WTC11 (cell line): ENCODE measurements at places on chromosomes 11 and 22.

DNA sequence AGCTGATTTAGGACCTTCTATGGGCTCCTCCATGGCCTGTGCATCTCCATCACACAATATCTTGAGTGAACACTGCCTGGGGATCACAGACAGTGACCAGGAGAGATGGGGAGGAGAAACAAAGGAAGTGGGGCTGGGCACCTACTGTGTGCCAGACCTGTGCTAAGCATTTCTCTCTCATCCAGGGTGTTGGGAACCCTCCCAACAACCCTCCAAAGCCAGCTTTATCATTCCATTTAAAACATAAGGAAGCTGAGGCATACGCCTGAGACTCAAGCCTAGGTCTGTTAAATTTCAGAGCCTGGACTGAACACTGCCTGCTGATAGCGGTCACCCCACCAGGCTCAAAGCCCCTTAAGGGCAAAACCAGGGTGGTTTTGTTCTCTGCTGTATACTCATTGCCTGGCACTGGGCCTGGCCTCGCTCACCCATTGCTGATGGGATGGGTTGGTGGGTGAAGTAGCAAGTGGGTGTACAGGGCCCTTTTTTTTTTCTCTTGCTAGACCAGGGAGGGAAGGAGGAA, 130.1 kb downstream of the MN1 start:
- DNase-seq, result no peak
- no peaks in the 10 kb centered on the region for H3K27me3 ChIP-seq
- peaks cover 57% of the 10 kb centered on the region for H3K4me1 ChIP-seq
- peak overlapping the region; percentile 97 for H3K27ac ChIP-seq

- peaks cover 4% of the 10 kb centered on the region; the same call in 1 of the 2 replicates for H3K27me3 ChIP-seq
- peaks cover 29% of the 10 kb centered on the region for H3K36me3 ChIP-seq
- no peak overlapping the region for H3K4me3 ChIP-seq
These were observed 902.4 kb upstream of the RAG2 start for GRCh38 chr11:37500425-37500824.

- no peak overlapping the region for H3K4me3 ChIP-seq
- DNase-seq, result no peak
- H3K4me1 ChIP-seq, result peaks cover 3% of the 10 kb centered on the region; the same call in 1 of the 2 replicates
These were observed 30.9 kb downstream of the INSC start for GRCh38 chr11:15145615-15146014.

GRCh38 chr22:23177197-23177596, 3.1 kb upstream of the BCR start:
- no peak overlapping the region for H3K4me3 ChIP-seq
- no peak overlapping the region for H3K27ac ChIP-seq
- DNase-seq, result no peak
- no peaks in the 10 kb centered on the region; the same call in none of the 2 replicates for H3K27me3 ChIP-seq
